ENCODE measurements at places on chromosomes 11 and 22. TPM values are rescaled to one million over a fixed set of nuclear protein-coding genes. Genes with fewer than 3 reads are reported as not detected.

Gene APOBEC3G
- total RNA-seq = 2.9 TPM

Gene P2RY6
- not detected for total RNA-seq

Gene MMP13
- not detected for total RNA-seq

Gene APOA1
- total RNA-seq = not detected

Gene FOLR2
- total RNA-seq = not detected

Gene TREH
- total RNA-seq = under 0.01 TPM

Gene APLP2
- total RNA-seq = 566 TPM

Gene DGCR6
- total RNA-seq = 2.4 TPM

Gene MGAT3
- total RNA-seq = under 0.01 TPM

Gene NXPE1
- total RNA-seq = not detected

Gene MS4A8
- not detected for total RNA-seq

Gene MICALL1
- total RNA-seq = 22.7 TPM

Gene OR51F1
- not detected for total RNA-seq

Gene A4GALT
- 17.8 TPM for total RNA-seq

Gene PPP6R3
- total RNA-seq = 144 TPM

Gene SPTBN2
- total RNA-seq = 26.3 TPM

Gene CDHR5
- total RNA-seq = not detected

Gene ACTN3
- under 0.01 TPM for total RNA-seq

Gene TPH1
- total RNA-seq = not detected

Gene LAYN
- 1.8 TPM for total RNA-seq

Gene HBB
- not detected for total RNA-seq

Gene MS4A7
- total RNA-seq = not detected

Gene SMIM35
- total RNA-seq = not detected

Gene OR5A1
- not detected for total RNA-seq

Gene SAA1
- not detected for total RNA-seq

Gene JHY
- 1.2 TPM for total RNA-seq

Gene OLFML1
- total RNA-seq = 2.9 TPM

Gene ATG2A
- 7.5 TPM for total RNA-seq

Gene STX3
- total RNA-seq = 51.6 TPM

Gene SLC5A1
- total RNA-seq = not detected

Gene ENTHD1
- not detected for total RNA-seq

Gene OR10A2
- not detected for total RNA-seq

Gene FREY1
- total RNA-seq = 0.65 TPM

Gene OR4S2
- not detected for total RNA-seq

Gene ZNF408
- total RNA-seq = 7.8 TPM

Gene SAC3D1
- 13.7 TPM for total RNA-seq

Gene RGL4
- not detected for total RNA-seq

Gene MS4A6A
- 21.8 TPM for total RNA-seq

Gene CLTCL1
- 3.2 TPM for total RNA-seq

Gene CHCHD10
- total RNA-seq = 1.9 TPM

Gene INPP5J
- total RNA-seq = 0.30 TPM

Gene MEI1
- total RNA-seq = 1.3 TPM

Gene PVALB
- total RNA-seq = not detected

Gene OR51B4
- total RNA-seq = not detected

Gene TUBA8
- 6.8 TPM for total RNA-seq

Gene ASRGL1
- 37.1 TPM for total RNA-seq

Gene PRAME
- total RNA-seq = not detected

Gene HEPHL1
- not detected for total RNA-seq

Gene KDM4F
- not detected for total RNA-seq

Gene OR52I2
- total RNA-seq = not detected

Gene OR5P2
- not detected for total RNA-seq

Gene MOV10L1
- 14.9 TPM for total RNA-seq

Gene MRPL16
- total RNA-seq = 88.6 TPM

Gene DEAF1
- 34.8 TPM for total RNA-seq

Gene MYEOV
- total RNA-seq = 0.32 TPM

Data from epithelial cell of umbilical artery (primary cell).